ENCODE measurements at places on chromosomes 4 and X.

DNA sequence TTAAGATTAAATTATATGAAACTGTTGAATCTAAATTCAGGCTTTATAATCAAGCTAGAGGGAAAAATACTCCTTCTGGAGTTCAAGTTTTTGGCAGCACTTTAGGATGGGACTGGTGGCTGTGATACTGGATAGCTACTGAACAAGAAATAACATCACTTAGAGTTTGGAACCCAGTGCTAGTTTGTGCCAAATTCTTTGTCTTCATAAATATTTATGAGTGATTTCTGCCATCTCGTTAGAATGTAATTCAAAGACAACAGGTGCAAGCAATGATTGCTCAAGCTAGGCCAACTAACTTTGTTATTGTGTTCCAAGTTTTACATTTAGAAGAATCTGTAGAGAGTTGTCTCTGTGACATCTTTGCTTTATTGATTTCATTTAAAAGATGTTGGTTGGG lies 417.9 kb downstream of the FAT4 start:
- no peak for DNase-seq

DNA sequence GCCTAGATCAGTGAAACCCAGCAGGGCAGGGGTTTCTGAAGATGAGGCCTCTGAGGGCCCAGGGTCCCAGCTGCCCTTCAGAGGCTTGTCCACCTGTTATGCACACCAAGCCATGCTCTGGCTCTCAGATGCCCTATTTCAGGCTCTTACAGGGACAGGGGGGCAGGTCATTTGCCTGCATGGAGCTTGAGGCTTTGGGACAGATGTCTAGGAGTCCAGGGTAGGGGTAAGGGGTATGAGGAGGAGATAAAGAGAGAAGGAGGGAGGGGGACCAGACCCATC lies 4.7 kb upstream of the EFNB1 start:
- no peak for DNase-seq

- no peak for DNase-seq
Measured at GRCh38 chrX:103831342-103831802, 685 bp downstream of the RAB9B start.

DNA sequence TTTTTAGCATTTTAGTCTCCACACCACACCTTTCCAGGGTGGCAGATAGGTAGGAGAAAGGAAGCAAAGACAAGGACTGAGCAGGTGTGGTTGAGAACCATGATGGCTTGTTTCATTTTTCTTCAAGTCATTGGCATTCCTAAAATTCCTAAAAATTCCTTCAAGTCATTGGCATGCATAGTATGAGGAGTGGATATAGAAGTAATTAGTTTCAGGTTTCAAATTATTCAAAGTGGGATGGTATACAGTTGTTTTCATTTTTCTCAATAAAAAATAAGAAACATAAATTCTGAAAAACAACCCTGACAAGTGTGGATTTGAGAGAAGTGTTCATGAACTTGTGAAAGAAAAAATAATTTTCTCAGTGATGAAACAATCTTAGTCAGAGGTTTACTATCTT lies 22.3 kb upstream of the HERC3 start:
- DNase-seq, result no peak

GRCh38 chr4:123977641-123978081 lies 581.1 kb downstream of the SPRY1 start:
- no peak for DNase-seq

GRCh38 chrX:80812176-80812575 lies 2.5 kb upstream of the BRWD3 start:
- DNase-seq, result no peak

GRCh38 chrX:110042496-110042895 lies 39.6 kb downstream of the TMEM164 start:
- no peak for DNase-seq

GRCh38 chr4:133839326-133839725 lies 362.3 kb downstream of the PABPC4L start:
- DNase-seq, result no peak

DNA sequence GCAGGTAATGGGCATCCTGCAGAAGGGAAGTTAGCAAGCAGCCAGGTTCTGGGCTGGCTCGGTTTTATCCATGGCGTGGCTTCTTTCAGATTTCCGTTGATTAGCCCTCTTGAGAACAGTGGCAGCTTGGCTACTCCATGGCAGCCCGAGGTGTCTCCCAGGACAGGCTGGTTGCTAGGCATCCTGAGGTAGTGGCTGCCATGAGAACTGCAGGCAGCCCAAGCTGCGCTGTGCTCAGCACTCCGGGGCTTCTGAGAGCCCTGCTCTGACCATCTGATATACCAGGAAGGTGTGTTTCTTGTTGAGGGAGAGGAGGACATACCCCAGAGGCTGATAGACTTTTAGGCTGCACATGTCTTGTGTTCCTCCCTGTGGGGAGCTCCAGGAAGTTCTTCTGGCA lies 253.4 kb upstream of the CASK start:
- no peak for DNase-seq

DNA sequence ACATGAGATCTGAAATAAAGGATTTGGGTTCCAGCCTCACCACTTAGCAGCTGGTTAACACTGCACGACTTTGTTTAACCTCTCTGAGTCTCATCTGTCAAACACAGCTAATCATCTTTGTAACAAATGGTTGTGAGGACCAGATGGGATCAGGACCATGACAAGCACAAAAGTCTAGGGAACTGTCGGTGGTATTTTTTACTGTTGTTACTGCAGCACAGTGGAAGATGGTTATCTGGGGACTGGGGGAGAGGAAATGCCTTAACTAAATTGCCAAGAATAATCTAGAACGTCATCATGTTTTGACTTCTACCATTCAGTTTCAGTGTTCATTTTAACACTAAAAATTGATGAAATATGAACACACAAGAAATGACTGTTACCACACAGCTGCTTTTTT lies 99.5 kb downstream of the ADGRA3 start:
- no peak for DNase-seq

- no peak for DNase-seq
Measured at GRCh38 chrX:154661170-154661569, 7.8 kb upstream of the CTAG2 start.

GRCh38 chrX:73817393-73818199 lies 254.6 kb downstream of the CHIC1 start:
- DNase-seq, result no peak

- no peak for DNase-seq
Measured at GRCh38 chr4:151599863-151600262, 160.9 kb downstream of the GATB start.

- no peak for DNase-seq
Measured at GRCh38 chr4:65951177-65951576, 280.9 kb upstream of the EPHA5 start.

DNA sequence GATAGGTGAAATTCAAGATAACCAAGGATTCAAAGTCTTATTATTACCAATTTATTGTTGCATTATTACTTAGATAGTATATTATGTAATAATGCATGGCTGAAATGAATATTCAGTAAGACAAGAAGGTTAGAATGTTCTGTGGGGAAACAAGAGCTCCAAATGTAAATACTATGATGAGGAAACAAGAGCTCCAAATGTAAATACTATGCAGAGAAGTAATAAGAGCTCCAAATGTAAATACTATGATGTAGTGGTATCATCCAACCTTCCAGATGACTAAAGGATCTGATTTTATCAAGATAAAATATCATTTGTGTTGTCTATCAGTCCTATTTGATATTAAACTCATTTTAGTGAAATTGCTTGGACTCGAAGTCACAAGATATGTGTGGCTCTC lies 82.2 kb upstream of the PCDH18 start:
- no peak for DNase-seq

- no peak for DNase-seq
Measured at GRCh38 chr4:11608992-11609391, 180.3 kb upstream of the HS3ST1 start.

GRCh38 chrX:68838571-68838910 lies 9.7 kb downstream of the EFNB1 start:
- no peak for DNase-seq

DNA sequence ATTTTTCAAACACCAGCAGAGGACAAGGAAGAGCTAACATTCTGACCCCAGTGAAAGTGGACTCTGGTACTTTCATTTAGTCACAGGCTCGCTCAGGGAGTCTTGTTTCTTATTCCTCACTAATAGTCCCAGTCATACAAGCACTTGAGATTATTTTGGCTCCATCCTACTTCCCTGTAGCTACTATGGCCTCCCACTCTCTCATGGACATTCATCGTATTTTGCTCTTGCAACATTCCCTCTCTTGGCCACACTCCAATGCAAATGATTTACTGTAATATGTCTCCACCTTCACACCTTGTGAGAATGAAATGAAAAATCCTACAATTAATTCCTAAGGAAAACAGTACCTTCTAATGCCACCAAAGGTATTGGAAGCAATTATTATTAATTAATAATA lies 21.3 kb downstream of the PLRG1 start:
- no peak for DNase-seq

- no peak for DNase-seq
Measured at GRCh38 chr4:55731959-55732358, 87.6 kb upstream of the EXOC1L start.

GRCh38 chrX:154529206-154529612 lies 13.2 kb upstream of the FAM3A start:
- DNase-seq, result no peak

GRCh38 chr4:109046471-109047201 lies 255.8 kb downstream of the COL25A1 start:
- DNase-seq, result no peak

- no peak for DNase-seq
Measured at GRCh38 chrX:9611436-9612145, 146.7 kb downstream of the TBL1X start.

GRCh38 chrX:7446815-7447214 lies 298.9 kb upstream of the PUDP start:
- DNase-seq, result no peak

GRCh38 chrX:115173181-115173580 lies 16.0 kb upstream of the RBMXL3 start:
- DNase-seq, result no peak

GRCh38 chr4:3226467-3226866 lies 22.5 kb upstream of the MSANTD1 start:
- DNase-seq, result no peak

- DNase-seq, result peak; percentile 98
Measured at GRCh38 chr4:99949999-99950912, at the start of gene H2AZ1. H2AZ1 (minus strand) TSS chr4:99950275; CDS start chr4:99950170, 105 bp downstream.

DNA sequence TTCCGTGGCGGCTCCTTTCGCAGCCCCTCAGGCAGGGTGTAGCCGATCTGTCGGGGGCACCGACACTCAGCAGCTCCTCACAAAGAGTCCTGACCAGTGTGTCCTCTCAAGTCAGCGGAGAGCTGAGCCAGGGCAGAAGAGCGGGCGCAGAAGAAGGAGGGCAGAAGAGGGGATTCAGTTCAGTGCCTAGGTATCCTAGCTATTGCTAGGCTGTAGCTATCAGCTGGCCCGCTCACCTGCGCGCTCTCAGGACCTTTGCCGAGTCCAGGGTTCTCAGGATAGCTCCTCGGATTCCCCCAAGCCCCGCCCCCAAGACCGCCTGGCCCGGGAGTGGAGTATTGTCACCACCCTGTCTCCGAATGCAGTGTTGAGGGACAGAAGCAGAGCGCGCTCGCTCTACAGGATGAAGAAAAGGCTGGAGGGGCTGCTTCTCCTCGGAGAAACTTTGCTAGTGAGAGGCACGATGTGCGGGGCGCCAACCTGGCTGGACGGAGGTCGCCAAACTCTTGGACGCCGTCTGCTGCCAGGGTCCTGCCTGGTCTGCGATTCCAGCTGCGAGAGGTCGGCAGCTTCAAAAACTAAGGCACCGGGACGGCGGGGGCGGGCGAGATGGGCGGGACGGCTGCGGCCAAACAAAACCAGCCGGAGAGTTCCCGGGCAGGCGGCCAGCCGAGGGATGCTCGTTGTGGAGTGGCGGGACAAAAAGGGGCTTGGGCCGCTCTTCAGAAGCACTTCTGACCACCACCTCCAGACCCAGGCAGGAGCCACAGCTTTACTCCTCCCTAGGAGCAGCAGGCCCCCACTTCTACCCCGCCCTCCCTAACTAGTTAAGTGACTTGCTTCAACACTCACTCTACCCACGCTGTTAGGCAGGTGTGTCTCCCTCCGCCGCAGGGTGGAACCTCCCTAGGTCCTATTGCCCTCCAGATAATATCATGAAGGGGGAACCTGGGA lies at the start of gene XKRX:
XKRX (minus strand) TSS at position 258 of the 954 bp plus-strand sequence. CDS start 613 bp downstream, outside the sequence.
- no peak for DNase-seq

GRCh38 chr4:174427571-174428140 lies 94.6 kb downstream of the HPGD start:
- DNase-seq, result no peak

GRCh38 chr4:89357787-89358186 lies 50.2 kb upstream of the GPRIN3 start:
- DNase-seq, result no peak

GRCh38 chr4:83552083-83552482 lies 16.2 kb downstream of the GPAT3 start:
- no peak for DNase-seq

DNA sequence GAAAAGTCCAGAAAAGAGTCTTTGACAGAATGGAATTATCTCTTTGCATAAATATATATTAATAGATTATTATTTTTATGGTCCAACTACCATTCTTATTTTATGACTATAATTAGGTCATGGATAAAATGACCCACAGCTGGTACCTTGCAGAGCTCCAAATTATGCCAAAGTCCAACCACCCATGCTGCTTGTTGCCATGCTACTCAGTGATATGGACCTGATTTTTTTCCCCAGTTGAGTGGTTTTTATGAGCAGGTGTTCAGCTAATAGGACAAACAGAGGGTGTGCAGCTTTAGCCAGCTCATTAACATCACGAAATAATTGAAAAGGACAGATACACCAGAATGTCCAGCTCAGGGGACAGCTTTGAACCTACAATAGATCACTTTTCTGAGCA lies 9.7 kb downstream of the HOPX start:
- no peak for DNase-seq

DNA sequence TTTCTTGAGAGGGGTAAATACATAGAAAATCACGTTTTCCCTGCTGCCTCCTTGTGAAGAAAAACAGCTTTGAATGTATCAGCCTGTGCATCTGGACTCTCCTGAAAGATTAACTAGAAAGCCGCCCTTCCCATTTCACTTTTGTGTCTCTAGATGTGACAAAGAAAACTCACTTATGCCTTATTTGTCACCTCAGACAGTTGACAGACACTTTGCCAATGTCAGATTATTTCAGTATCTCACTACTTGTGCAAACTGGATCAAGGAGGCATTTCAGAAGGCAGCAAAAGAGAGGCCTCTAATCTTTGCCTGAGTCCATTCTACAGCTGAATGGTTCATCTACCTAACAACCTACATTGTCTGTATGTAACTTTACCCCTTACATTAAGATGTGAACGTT lies 754.9 kb downstream of the RPA4 start:
- DNase-seq, result no peak

DNA sequence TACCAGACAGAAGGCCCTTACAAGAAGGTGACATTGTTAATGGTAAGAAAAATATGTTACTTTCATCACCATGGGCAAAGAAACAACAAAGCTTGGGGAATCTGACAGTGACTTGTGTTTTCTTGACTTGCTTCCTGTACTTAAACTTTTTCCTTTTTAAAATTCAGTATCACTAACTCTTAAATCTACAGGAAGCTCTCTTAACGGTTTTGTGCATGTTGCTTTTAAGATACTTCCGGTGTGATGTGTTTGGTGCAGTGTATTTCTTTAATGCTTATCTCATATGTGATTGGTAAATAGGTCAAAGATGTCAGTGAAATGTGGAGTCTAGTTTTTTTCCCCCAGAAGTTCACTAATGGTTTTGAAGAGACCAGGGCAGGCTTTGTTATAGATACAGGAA lies 45.2 kb downstream of the ADH5 start:
- DNase-seq, result no peak

- no peak for DNase-seq
Measured at GRCh38 chrX:10296576-10296975, 139.8 kb downstream of the CLCN4 start.

GRCh38 chrX:40098264-40099054 lies 701 bp upstream of the BCOR start:
- DNase-seq, result peak; percentile 81

- no peak for DNase-seq
Measured at GRCh38 chr4:8266508-8266907, 3.0 kb upstream of the HTRA3 start.

Data from posterior cingulate gyrus (tissue), 11 donors.